ENCODE measurements at places on chromosomes 3 and 15. TPM values are rescaled to one million over a fixed set of nuclear protein-coding genes. Genes with fewer than 3 reads are reported as not detected.

GRCh38 chr3:134072881-134073582 is 43.3 kb upstream of the SLCO2A1 start:
- DNase-seq: no peak

- DNase-seq: no peak
Observed at GRCh38 chr3:33426068-33426467, 14.1 kb downstream of the UBP1 start.

GRCh38 chr15:74778599-74778970 is 3.3 kb upstream of the CSK start:
- no peak for DNase-seq

- no peak for DNase-seq
Observed at GRCh38 chr15:67976506-67977073, 77.5 kb upstream of the PIAS1 start.

GRCh38 chr3:177597311-177598096 is 400.2 kb upstream of the TBL1XR1 start:
- peak; percentile 36 for DNase-seq

DNA sequence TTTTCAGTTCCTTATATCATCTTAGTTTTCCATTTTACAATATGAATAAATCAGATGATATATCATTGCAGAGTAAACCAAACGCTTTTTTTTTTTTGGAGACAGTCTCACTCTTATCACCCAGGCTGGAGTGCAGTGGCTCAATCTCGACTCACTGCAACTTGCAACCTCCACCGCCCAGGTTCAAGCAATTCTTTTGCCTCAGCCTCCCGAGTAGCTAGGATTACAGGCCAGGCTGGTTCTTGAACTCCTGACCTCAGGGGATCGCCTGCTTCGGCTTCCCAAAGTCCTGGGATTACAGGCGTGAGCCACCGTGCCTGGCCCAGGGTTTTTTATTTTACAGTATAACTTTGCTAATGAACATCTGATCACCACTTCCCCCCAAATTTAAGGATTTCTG is 5.9 kb upstream of the EBLN2 start:
- DNase-seq: no peak

GRCh38 chr3:105527535-105527934 is 160.8 kb downstream of the ALCAM start:
- no peak for DNase-seq

DNA sequence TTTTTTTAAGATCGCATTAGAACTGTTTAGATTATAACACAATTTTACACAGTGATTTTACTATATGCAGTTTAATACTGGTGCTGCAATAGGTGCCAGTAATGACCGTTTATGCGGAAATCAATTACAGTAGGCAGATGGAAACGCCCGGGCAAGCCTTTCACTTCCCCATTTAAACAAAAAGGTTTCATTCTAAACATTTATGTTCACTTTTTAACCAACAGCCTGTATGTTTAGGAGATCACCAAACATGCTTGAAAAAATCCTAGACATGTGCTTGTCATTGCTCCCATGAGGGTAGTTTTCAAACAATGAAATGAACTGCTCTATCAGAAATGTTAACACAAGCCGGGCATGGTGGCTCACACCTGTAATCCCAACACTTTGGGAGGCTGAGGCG is 2.7 kb downstream of the BNIP2 start:
- DNase-seq: no peak

DNA sequence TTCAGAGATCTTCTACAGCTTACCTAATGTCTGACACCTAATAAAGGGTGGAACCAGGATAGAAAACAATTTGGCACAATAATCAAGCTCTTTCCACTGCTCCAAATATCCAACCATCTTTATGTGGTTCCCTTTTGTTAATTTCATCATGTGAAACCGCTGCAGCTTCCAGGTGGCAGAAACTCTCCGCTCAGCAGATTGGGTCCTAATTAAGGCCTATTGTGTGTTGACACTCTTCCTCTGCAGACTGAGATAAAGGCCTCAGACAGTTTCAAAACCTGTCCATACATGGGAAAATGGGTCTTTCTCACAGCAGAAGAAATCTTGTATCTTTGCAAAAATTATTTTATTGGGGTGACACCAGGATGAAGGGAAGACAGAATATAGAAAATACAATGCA is 1002.4 kb upstream of the SEMA6D start:
- DNase-seq: no peak

DNA sequence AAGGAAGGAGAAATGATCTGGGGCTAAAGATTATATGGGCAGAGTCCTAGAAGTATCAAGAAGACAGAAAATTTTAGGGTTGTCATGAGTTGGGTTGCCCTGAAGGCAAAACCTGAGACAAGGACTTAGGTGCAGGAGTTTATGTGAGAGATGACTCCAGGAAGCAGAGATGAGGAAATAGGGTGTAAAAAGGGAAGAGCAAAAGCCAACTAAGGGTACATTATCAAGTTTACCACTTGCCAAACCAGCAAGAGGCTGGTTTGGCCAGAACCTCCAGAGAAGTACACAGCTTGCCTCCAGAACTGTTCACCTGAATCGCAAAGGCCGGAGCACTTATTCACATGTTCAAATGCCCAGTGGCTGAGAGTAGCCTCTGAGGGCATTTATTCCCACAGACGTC is 116.7 kb downstream of the FHIT start:
- no peak for DNase-seq

- DNase-seq: no peak
Observed at GRCh38 chr3:122148941-122149627, 34.4 kb upstream of the CASR start.

DNA sequence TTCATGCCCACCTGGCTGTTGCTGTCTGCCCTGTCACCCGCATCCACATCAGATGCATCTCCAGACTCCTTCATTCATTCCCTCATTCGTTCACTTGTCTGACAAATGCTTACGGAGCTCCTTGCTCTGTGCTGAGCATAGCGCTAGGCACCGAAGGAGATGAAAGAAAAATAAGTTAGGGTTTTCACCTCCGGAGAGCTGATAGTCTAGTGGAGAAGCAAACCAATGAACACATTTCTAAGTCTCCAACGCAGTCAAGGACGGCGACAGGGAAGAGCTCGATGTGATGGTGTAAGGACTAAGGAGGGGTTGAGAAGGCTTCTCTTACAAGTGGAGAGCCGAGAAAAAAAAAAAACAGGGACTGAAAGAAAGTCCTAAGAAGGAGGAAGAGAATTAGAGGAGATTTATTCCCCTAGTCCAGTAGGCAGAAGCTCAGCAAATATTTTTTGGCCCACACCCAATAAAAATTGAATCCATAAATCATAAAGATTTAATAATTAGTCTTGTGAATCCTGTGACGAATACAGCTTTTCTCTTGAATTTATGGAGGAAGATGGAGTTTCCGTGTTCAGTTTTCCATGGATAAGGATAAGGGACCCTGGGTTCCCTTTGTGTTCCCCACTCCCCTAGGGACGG is 127.2 kb upstream of the DLG1 start:
- no peak for DNase-seq

DNA sequence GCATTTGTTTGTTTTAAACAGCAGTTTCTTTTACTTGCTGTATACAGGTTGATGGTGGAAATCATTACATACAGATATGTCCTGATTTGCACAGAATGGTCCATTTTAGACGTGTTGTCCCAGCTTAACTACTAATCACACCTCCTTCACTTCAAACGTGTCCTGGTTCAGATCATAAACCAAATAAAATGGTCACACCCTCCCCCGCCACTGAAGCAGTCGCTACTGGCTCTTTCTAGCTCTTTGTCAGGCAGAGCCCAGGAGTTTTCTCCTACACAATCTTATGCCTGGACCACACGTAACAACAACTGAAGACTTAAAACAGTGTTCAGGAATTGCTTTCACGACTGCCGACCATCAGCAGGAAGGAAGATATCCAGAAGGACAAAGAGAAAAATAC is 73.6 kb downstream of the MESD start:
- DNase-seq: no peak

DNA sequence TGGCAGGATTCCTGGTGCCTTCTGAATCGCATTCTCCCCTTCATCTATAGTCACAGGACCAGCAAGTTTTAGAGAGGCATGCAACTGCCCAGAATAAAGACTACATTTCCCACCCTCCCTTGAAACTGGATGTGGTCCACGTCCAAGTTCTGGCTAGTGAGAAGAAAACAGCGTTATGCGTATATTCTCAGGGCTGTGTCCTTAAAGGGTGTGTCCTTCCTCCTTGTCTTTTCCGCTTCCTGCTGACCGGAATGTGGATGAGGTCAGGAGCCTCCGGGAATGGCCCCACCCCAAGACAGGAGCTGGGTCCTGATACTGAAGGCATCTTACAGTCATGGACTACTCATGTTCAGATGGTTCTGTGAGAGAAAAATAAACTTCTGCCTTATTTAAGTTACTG is 20.2 kb downstream of the CHST2 start:
- no peak for DNase-seq

- peak; percentile 33 for DNase-seq
Observed at GRCh38 chr3:100400419-100400779, 490 bp downstream of the TOMM70 start.

GRCh38 chr3:191234216-191234615 is 35.2 kb downstream of the OSTN start:
- no peak for DNase-seq

DNA sequence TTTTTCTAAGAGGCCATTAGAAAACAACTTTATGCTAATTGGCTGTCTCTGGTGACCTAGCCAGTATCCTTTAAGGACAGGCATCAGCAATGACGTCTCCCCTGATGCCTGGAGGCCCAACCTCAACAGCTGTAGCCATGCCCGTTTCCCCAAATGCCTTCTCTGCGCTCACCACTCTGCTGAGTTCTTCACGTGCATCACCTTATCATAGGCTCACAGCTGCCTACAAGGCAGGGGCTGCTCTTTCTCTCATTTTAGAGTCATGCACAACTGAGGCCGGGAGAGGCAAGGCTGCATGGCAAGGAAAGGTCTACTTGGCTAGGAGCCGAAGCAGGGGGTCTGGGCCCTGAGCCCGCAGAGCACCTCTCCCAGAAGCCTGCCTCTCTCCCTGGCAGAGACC is 43.9 kb upstream of the SEC13 start:
- no peak for DNase-seq

GRCh38 chr15:69265347-69265955 is 33.3 kb upstream of the PAQR5 start:
- DNase-seq: peak; percentile 3

- DNase-seq: no peak
Observed at GRCh38 chr3:133488785-133489367, 84.6 kb upstream of the CDV3 start.

DNA sequence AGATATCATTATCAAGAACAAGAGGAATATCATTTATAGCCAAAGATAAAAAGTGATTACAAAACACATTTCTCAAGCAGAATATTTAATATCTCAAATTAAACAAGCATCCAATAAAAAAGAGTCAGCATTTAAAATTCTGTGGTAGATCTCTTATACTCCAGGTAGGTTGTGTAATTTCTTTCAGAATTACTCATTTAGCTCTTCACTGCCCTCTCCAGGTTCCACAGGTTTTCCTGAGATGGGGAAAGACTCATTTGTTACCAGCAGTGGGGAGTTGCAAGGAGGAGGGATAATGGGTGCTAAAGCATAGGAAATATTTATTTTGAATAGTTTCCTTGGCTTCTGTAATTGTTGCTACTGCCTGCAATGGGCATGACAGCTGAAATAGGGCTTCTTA is 83.1 kb upstream of the RASGRP1 start:
- DNase-seq: no peak

DNA sequence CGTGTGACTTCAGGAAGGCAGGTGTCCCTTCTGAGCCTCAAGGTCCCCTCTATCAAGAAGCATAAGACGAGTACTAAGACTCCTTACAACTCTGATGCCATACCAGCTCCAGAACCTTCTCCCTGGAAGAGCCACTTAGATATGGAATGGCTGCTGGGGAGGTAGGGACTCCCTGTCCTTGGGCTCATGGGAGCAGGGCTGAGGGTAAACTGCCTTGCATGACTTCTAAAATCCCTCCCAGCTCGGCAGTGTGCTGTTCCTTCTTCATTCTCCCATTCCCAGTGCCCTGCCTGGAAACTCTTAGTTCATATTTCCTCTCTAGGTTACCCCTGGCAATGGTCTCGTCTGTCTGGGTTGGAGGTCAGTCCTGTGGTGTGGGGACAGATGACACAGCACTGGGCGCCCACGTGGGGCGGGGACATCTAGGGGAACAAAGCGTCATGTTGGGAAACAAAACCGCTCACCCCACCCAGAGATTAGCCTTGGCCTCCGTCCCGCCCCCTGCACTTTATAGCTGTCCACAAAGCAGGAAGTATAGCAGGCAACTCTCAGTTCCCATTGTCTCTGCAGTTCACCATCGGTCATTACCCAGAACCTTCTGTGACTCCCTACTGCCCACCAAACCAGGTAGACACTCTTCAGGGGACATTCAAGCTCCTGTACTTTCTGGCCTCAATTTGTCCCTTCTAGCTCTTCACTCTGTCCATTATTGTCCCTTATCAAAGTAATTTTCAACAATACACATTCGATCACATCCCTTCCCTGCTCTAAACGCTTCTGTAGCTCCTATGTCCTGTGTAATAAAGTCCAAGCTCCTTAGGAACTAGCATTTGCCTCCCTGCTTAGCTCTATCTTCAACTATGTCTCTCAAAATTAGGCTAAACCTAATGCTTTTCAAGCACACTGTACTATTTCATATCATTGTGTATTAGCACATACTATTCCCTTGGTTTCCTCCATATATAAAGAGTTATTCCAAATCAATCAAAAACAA is 73.8 kb downstream of the IQSEC1 start:
- DNase-seq: no peak

DNA sequence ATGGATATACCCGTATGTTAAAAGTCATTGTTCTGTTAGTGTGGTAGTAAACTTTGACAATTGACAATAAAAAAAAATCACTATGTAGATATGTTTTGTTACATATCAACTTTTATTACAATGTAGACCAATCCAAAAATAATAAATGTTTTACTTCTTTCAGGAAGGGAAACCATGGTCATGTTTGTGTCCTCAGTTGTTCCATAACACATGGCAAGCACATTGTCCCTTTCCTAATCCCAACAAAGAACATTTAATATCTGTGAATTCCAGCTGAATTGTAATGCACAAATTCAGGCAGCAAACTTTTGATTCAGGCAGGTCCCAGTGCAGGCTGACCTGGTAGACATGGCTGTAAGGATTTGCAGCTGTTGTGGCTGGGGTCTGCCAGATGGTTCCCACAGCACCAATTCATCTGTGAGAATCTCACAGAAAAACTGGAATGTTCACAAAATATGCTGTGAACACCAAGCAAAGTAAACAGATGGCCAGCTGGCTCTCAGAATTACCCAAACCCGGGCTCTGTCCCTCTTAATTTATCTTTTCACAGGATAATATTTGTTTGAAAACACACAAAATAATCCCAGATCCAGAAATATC is 1.9 kb upstream of the SPG21 start:
- DNase-seq: no peak

The PRR20G gene
- total RNA-seq: not detected

The SENP8 gene
- total RNA-seq: 0.34 TPM

The GUCA1C gene
- total RNA-seq: not detected

The ZBBX gene
- not detected for total RNA-seq

The COL7A1 gene
- 1.2 TPM for total RNA-seq

The TRIM42 gene
- not detected for total RNA-seq

The NPAP1 gene
- not detected for total RNA-seq

The CYP19A1 gene
- total RNA-seq: 0.48 TPM

All from naive thymus-derived CD4-positive, alpha-beta T cell (primary cell).